ENCODE measurements at places on chromosomes 2 and 18. TPM values are rescaled to one million over a fixed set of nuclear protein-coding genes. Genes with fewer than 3 reads are reported as not detected.

The SERPINB10 gene
- polyA plus RNA-seq: 0.95 TPM

The HOXD4 gene
- polyA plus RNA-seq: 3.5 TPM

The ANKRD30B gene
- not detected for polyA plus RNA-seq

The SCN1A gene
- polyA plus RNA-seq: 0.04 TPM

The CDH19 gene
- 1.7 TPM for polyA plus RNA-seq

The RAB27B gene
- polyA plus RNA-seq: 0.63 TPM

The GBX2 gene
- 0.15 TPM for polyA plus RNA-seq

The ADGRF3 gene
- polyA plus RNA-seq: 0.54 TPM

The ANKRD62 gene
- not detected for polyA plus RNA-seq

The GKN2 gene
- not detected for polyA plus RNA-seq

The MC5R gene
- polyA plus RNA-seq: 0.85 TPM

GRCh38 chr2:25190536-25190935, 22.2 kb upstream of the POMC start:
- H3K4me3 ChIP-seq: no peak overlapping the region
- no peaks in the 10 kb centered on the region for H3K36me3 ChIP-seq
- no peak for DNase-seq
- peaks cover 2% of the 10 kb centered on the region for H3K27me3 ChIP-seq

- no peaks in the 10 kb centered on the region for H3K27me3 ChIP-seq
- H3K4me3 ChIP-seq: no peak overlapping the region
- H3K36me3 ChIP-seq: no peaks in the 10 kb centered on the region
- H3K27ac ChIP-seq: no peak overlapping the region
- H3K4me1 ChIP-seq: no peaks in the 10 kb centered on the region
Observed at GRCh38 chr2:166725927-166726924, 162.1 kb upstream of the XIRP2 start.

DNA sequence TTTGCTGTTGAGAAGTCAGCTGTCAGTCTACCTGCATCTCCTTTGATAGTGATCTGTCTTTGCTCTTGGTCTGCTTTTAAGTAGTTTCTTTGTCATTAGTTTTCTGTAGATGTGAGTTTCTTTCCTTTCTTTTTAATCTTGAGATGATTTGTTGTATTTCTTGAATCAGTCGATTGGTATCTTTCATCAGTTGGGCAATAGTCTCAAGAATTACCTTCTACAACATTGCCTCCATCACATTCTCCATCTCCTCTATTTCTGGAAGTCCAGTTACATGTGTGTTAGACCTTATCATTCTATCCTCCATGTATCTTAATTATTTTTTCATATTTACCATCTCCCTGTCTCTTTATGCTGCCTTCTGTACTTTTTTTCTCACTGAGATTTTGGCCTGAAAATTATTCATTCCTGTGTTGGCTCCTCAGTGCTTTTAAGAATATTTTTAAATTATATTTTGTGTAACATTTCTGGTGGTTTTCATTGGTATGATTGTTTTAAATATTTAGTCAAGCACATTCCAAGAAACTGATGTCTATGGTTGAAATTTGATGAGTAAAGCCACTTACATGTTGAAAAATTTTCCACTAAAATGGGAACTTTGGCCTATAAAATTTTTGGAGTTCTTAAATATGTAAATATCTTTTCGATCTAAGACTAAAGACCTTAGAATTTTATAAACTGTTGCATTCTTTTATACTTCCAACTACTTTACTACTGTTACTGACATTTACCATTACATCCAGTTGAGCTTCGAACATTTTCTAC, 239.5 kb upstream of the MGAT5 start:
- no peaks in the 10 kb centered on the region for H3K36me3 ChIP-seq
- H3K4me1 ChIP-seq: no peaks in the 10 kb centered on the region
- H3K27ac ChIP-seq: no peak overlapping the region

DNA sequence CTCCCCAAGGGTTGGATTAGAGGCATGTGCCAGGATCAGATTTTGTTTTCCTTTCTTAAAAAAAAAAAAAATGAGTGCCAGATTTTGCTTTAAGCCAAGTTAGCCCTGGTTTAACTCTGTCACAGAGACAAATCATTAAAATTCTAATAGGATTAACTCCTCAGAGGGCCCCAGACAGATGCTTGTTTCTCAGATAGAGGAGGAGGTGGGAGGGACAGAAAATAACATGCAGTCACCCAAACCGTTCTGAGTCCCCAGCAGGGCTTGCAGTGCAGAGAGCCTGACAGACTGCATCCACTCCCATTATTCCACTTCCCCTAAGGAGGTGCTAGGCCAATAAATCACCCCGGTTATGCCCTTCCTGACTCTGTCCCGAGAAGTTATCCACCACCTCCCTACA, 6.3 kb upstream of the PROKR1 start:
- no peaks in the 10 kb centered on the region for H3K4me1 ChIP-seq
- H3K27ac ChIP-seq: no peak overlapping the region
- H3K4me3 ChIP-seq: no peak overlapping the region
- DNase-seq: no peak
- peaks cover 2% of the 10 kb centered on the region for H3K27me3 ChIP-seq

DNA sequence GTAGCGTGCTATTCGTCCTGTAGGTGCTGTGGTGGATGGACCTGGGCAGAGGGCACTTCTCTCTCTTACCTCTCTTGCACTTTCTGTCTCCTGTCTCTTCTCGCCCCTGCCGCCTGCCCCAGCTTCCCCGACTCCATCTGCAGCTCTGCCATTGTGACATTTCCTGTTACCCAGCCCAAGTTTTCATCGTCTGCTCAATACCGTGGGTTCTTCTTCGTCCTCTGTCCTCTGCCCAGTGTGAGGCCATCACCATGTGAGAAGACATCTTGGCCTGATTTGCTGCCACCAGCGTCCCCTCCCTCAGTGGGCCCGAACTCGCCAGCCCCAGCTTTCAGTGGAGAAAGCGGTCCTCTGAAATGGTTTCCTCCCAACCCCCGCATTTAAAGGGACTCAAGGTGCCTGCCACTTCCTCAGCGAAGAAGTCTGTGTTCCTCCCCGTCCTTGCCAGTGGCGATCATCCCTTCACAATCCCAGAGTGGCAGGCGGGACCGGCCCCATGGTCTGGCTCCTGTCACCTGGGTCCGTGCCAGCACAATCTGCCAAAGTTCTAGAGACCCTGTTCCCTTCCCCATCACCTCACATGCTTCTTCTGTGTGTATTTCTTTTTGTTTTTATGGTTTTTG, 18.0 kb downstream of the TGOLN2 start:
- H3K27ac ChIP-seq: peak overlapping the region; percentile 49
- H3K27me3 ChIP-seq: no peaks in the 10 kb centered on the region
- DNase-seq: no peak
- H3K36me3 ChIP-seq: peaks cover 46% of the 10 kb centered on the region
- no peak overlapping the region for H3K4me3 ChIP-seq
- H3K4me1 ChIP-seq: peaks cover 21% of the 10 kb centered on the region

DNA sequence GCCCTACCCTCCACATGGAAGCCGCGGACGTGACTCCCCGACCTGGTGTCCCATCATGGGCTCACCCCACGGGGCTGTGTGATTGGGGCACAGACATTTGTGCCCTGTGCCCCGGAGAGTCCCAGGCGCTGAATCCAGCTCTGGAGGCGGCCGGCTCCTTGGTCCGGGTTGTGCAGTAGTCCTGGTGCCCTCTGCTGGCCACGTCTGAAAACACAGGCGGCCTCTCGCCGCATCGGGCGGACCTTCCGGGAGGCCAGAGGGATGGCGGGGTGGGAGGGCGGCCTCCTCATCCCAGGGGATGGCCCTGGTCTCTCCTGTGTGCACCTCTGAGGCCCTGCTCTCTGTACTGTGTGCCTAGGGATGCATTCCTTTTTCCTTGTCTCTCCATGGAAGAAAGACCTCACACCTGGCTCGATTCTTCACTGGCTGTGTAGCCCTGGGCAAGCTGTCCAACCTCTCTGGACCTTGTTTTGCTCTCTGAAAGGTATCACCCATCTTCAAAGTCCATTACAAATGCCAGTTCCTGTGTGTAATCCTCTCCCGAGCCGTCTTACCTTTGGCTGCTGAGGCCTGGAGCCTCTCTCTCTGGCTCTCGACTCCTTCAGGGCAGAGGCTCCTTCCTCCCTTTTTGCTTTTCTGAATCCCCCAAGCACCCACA, 27.6 kb downstream of the CELF4 start:
- peak; percentile 72 for DNase-seq
- no peaks in the 10 kb centered on the region for H3K36me3 ChIP-seq
- no peak overlapping the region for H3K27ac ChIP-seq
- H3K4me1 ChIP-seq: peaks cover 31% of the 10 kb centered on the region
- H3K27me3 ChIP-seq: peaks cover 28% of the 10 kb centered on the region
- H3K4me3 ChIP-seq: no peak overlapping the region

DNA sequence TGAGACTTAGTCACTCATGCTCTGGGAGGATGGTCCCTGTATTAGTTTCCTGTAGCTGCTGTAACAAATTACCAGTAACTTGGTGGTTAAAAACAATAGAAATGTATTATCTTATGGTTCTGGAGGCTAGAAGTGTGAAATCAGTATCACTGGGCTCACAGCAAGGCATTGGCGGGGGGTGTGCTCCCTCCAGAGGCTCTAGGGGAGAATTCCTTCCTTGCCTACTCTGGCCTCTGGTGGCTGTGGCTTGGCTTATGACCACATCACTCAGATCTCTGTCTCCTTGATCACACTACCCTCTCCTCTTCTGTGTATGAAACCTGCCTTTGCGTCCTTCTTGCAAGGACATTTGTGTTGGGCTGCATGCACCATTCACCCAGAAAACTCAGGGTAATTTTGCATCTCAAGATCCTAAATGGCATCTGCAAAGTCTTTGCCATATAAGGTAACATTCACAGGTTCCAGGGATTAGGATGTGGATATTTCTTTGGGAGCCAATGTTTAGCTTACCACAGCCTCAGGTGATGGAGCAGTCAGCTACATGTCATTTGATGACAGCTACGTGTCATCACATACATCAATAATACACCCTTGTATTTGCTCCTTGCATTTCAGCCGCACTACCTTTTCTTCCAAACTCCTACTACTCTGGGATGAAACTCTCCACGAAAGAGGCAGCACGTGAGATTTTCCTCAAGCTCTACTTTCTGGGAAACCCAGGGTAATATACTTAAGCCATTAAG, 49.6 kb upstream of the POU3F3 start:
- H3K27me3 ChIP-seq: no peaks in the 10 kb centered on the region
- H3K27ac ChIP-seq: no peak overlapping the region
- DNase-seq: no peak
- no peak overlapping the region for H3K4me3 ChIP-seq

- no peak overlapping the region for H3K4me3 ChIP-seq
- DNase-seq: no peak
Observed at GRCh38 chr2:99679518-99679917, 189.7 kb upstream of the REV1 start.

DNA sequence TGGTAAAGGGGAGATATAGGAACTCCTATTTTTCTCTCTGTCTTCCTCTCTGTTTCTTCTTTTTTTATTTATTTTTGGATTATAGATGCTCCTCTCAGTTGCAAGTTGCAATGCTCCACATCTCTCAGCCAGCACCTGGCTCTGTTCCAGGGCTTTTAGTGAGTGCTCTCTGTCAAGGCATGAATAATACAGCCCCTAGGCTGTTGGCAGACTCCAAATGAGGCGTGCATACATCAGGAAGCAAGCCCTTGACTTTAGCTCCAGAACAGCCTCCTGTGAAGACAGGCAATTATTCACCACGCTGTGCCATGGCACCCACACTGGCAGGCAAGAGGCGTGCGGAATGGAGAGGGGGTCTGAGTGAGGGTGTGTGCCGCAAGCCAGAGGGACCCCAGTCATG, 228.1 kb upstream of the PXDN start:
- peak; percentile 91 for DNase-seq
- no peak overlapping the region for H3K4me3 ChIP-seq
- H3K36me3 ChIP-seq: no peaks in the 10 kb centered on the region

DNA sequence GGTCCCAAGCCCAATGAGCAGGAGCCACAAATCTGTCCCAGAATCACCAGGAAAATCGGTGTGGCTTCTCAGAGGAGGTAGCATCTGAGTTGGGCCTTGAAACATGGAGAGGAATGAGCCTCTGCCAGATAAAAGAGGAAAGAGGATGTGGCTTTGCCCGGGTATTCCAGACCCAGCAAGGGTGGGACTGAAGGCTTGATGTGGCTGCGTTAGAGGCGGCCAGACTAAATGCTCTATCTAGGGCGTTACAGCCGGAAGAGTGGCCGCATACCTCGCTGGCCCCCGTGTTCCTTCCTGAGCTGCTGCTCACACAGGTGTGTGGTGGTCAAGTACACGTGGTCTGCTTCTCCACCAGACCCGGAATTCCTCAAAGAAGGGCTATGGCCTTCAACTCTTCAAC, 33.9 kb upstream of the POMC start:
- peaks cover 7% of the 10 kb centered on the region for H3K27me3 ChIP-seq
- H3K27ac ChIP-seq: no peak overlapping the region
- H3K36me3 ChIP-seq: no peaks in the 10 kb centered on the region
- peaks cover 13% of the 10 kb centered on the region for H3K4me1 ChIP-seq
- H3K4me3 ChIP-seq: no peak overlapping the region
- no peak for DNase-seq

GRCh38 chr2:225668606-225669266, 269.2 kb downstream of the NYAP2 start:
- no peak overlapping the region for H3K27ac ChIP-seq
- DNase-seq: peak; percentile 73
- no peaks in the 10 kb centered on the region for H3K4me1 ChIP-seq
- H3K4me3 ChIP-seq: no peak overlapping the region
- H3K36me3 ChIP-seq: no peaks in the 10 kb centered on the region
- H3K27me3 ChIP-seq: no peaks in the 10 kb centered on the region

DNA sequence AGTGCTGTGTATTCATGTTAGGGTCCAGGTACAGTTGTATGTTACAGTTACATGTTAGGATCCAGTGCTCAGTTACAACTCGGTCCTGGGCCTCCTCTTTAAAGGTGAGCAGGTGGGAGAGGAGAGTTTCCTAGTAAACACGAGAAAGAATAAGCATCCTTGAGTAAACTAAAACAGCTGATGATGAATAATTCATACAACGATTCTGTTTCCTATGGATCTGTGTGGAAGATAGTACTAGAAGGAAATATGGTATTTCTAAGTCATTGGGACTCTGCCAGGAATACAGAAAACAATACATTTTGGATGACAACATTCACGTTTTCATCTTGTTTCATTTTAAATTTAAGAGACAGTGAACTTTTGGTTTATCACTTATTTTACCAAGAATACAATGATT, 29.5 kb downstream of the SNTG2 start:
- H3K27ac ChIP-seq: no peak overlapping the region
- no peak overlapping the region for H3K4me3 ChIP-seq
- H3K36me3 ChIP-seq: no peaks in the 10 kb centered on the region
- no peaks in the 10 kb centered on the region for H3K27me3 ChIP-seq

- H3K27me3 ChIP-seq: no peaks in the 10 kb centered on the region
- H3K4me1 ChIP-seq: peaks cover 4% of the 10 kb centered on the region
- H3K27ac ChIP-seq: no peak overlapping the region
Observed at GRCh38 chr18:21602299-21602587, 1.7 kb upstream of the ESCO1 start.

All from muscle of leg (tissue), 16 donors.